ENCODE measurements at places on chromosomes 5 and 9.

GRCh38 chr9:124855944-124856765 lies 2.9 kb downstream of the WDR38 start:
- DNase-seq: peak; percentile 85

DNA sequence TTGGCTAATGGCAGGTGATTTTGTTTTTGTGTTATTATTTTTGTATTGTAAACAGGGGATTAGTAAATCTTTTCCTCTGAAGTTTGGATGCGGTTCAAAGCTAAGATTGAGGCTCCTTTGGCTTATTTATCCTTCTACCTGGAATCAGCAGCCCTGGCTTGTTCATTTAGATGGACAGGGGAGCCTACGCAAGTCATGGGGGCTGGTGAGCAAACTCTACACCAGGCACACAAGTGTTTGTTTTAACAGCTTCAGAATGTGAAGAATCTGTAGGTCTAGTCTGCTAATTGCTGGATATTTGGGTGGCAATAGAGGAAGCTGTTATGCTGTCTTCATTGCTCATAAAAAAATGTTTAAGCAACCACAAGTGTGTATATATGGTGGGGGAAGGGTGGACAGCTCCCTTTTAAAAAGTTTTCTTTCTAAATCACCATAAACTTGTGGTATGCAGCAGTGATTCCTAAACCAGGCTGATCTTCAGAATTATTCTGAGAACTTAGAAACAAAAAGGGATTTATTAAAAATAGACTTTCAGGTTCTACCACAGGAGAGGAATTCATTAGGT lies 20.7 kb downstream of the ZNF462 start:
- DNase-seq: peak; percentile 40

DNA sequence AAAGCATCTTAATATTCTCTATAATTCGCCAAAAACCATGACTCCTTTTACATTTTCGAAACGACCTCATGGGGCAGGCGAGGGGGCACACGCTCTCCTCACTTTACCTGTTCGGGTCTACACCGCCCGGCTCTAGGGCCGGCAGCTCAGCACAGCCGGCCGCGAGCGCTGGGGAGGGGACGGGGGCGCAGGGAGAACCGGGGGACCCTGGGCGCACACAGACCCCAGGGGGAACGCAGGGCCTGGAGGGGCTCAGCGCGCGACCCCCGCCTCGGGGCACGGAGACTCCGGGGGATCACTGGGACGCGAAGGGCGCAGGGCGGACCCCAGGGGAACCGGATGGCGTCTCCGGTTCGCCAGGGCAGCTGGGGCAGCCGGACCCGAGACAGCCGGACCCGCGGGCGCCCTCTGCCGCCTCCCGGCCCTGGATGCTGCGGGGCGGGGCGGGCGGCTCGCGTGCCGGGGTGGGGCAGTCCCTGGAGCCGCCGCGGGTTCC lies at the start of gene AHRR:
Gene AHRR (plus strand): TSS at position 485 of the 496 bp plus-strand sequence. CDS start 22,189 bp downstream, outside the sequence.
- DNase-seq: peak; percentile 93

DNA sequence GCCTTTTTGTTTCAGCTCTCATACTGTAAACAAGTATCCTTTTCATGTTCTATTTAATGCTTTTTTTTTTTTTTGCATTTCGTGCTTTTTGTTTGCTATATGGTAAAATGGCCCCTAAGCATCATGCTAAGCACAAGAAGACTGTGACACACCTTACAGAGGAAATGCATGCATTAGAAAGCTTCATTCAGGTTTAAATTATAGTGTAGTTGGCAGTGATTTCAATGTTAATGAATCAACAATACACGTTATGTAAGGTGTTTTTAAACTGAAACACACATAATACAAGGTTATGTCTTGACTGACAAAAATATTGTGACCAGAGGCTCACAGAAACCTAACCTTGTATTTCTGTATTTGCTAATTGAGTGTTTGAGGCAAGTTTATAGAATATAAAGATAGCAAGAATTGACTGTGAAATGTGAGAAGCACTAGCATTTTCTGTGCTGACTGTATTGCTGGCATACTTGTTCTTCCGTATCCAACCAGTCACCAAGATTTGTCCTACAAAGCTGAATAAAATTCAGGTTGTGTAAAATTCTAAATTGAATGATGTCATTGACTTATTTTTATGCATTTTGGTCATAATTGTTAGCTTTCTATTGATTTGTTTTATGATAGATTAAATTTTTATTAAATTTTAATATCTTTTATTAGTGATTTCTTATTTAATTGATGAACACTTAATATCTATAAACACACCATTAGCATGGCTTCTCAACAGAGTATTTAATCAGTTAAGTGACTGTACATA lies 4.1 kb downstream of the CFAP95 start:
- DNase-seq: peak; percentile 9

DNA sequence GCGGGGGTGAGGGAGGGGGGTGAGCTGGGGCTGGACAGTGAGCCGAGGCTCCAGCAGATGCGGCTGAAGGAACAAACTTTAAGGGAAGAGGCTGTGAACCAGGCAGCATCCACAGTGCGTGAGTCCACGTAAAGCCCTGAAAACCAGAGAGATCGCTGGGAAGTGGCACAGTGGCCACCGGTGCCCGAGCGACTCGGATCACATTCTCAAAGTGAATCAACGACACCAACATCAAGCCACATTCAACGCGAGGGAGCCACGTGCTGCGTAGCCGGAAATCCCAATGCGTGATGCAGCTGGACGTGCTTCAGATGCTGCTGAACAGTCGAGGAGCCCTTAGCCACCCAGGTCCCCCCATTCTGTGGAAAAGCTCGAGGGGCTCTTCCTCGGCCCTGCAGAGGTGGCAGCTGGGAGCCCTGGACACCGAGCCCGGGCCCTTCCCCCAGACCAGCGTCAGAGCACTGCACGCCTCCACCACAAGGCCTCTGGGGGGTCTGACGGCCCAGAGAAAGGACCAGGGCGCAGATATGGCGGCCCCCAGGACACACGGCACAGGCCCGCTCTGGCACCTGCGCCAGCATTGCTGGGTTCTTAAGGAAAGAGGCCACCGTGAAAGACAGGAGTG lies 53.7 kb upstream of the EXOC3 start:
- DNase-seq: no peak

- no peak for DNase-seq
These were observed 84.6 kb downstream of the HRH2 start for GRCh38 chr5:175742290-175742994.

- DNase-seq: no peak
These were observed 13.2 kb downstream of the ZCCHC9 start for GRCh38 chr5:81314581-81314980.

GRCh38 chr5:763998-764781 lies 20.3 kb downstream of the ZDHHC11B start:
- no peak for DNase-seq

DNA sequence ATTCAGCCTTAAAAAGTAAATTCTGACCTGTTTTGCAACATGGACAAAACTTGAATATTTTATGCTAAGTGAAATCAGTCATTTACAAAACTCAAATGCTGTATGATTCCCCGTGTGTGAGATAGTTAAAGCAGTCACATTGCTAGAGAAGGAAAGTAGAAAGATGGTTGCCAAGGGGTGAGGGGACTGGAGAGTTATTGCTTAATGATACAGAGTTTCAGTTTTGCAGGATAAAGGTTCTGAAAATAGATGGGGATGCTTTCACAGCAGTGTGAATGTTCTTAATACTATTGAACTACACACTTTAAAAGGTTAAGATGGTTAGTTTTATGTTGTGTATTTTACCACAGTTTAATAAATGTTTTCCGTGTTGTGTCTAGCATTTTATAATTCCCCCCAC lies 51.2 kb downstream of the SGCD start:
- no peak for DNase-seq

DNA sequence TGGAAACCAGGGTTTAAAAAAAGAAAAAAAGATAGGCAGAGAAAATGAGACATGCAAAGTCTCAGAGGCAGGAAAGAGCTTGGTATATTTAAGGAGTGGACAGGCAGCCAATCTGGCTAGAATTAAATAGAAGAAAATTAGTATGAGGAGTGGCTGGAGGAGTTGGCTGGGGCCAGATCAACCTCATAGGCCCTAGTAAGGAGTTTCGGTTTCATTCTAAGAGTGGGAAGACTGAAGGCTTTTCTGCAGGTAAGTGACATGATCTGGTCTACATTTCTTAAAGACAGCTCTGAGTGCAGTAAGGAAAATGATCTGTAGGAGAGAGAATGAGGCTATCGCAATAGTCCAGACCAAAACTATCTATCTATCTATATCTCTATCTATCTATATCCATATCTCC lies 27.5 kb downstream of the ADRB2 start:
- DNase-seq: no peak

DNA sequence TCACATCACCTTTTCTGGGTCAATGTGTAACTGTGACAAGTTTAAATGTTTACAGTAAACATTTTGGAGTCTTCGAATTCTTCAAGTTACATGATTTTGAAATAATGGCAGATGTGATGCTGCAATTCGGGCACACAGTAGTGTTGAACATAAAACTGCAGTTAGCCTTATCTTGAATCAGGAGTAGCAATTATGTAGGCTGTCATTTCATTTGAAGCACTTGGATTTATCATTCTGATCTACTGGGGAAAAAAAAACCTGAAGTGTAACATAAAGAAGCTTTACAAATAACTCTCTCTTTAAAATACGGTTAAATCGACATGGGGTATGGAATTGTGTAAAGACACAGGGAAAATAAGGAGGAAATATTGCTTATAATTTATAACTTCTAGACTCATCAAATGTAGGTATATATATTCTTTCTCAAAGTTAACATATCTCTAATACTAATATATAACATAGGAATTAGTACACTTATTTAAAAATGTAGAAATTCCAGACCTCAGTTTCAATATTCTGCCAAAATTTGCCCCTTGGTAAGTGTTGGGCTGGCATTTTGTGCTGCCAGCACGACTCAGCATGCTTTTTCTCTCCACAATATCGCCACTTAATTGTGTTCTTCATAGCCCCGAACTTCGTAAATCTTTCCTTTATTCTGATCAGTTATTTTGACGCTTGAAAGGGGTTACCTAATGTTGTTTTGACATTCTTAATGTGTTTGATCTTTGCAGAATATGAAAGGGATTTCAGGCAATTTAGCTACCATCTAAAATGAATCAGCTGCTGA lies 226.7 kb downstream of the PRR16 start:
- peak; percentile 3 for DNase-seq

GRCh38 chr5:181191526-181192336 lies 13.3 kb downstream of the TRIM7 start:
- DNase-seq: no peak

- no peak for DNase-seq
These were observed 44.9 kb upstream of the LIFR start for GRCh38 chr5:38601133-38601862.
